ENCODE measurements at places on chromosomes 3 and 15.

GRCh38 chr3:170572665-170573253 is 13.1 kb downstream of the SLC7A14 start:
- DNase-seq, result no peak

DNA sequence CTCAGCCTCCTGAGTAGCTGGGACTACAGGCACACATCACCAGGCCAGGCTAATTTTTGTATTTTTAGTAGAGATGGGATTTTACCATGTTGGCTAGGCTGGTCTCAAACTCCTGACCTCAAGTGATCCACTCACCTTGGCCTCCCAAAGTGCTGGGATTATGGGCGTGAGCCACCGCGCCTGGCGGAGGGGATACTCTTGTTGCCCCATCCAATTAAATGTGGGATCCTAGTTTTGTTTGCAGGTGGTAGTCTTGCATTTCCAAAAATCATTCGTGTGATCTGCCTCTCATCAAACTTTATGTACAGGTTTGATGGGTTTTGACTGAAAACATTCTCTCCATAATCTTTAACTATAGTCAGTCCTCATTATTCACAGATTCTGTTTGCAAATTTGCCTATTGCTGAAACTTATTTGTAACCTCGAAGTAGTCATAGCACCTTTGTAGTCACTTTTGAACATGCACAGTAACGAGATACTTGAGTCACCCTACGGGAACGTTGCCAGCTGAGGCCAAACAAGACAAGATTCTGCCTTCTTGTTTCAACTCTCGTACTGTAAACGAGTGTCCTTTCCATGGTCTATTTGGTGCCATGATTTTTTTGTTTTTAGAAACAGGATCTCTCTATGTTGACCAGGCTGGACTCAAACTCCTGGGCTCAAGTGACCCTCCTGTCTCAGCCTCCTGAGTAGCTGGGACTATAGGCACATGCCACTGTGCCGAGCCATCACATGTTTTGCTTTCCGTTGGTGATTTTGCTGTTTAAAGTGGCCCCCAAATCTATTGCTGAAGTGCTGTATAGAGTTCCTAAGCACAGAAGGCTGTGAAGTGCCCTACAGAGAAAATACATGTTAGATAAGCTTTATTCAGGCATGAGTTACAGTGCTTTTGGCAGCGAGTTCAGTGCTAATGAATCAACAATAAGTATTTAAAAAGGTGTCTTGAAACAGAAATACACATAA is 8.1 kb upstream of the MAPK6 start:
- DNase-seq, result no peak

- no peak for DNase-seq
These were observed 94.8 kb downstream of the ATP8B4 start for GRCh38 chr15:50024281-50024680.

- DNase-seq, result no peak
These were observed 9.4 kb upstream of the CMSS1 start for GRCh38 chr3:99808163-99808794.

- no peak for DNase-seq
These were observed 59.5 kb downstream of the LRRC28 start for GRCh38 chr15:99310745-99311144.

- DNase-seq, result no peak
These were observed 84.1 kb downstream of the PCCB start for GRCh38 chr3:136334209-136334608.

DNA sequence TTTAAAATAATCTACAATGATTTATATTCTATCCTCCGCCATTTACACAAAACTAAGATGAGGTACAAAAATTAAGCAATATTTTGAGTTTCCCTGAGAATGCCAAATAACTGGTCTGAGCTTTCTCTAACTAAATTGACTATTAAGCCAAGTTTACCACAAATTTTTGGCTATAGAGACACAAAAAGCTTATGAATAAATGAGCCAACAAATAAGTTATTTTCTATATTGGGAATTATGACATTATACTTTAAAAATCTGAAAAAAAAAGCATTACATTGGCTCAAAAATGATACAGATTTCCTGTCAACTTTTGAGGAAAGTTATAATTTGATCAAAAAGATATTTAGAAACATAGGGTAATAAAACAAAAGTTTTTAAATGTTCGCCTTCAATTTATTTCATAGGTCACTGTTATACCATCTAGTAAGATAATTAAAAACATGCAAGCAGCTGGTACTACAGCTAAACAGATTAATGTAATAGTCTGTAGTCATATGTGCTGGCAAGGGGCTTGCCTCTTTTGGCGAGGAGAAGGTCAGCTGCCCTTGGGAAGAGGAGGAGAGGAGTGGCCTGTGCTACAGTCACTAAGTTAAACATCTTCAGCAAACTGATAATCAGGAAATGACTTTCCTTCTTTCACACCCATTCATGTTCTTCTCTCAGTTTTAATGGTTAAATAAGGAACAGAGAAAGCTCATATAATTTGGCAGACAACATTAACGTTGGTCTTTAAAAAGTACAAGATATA is 318.5 kb downstream of the TBC1D5 start:
- no peak for DNase-seq

- no peak for DNase-seq
These were observed 11.2 kb downstream of the PPCDC start for GRCh38 chr15:75034615-75035014.

DNA sequence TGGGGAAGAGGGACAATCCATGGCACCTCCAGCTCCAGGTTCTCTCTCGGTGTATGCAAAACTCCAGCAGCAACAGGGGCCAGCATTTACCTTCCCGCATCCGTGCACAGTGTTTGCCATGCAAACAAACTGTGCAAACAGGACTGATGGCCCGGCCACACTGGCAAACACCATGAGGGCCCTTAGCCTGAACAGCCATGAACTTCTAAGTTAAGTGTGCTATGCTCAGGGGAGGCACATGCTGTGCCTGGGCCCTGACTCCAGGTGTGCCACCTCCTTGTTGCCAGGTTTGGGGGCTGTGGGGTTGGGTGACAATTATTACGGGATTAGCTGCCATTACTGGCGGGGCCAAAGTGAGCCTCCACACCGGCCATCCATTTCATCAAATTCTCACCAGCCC is 57.5 kb downstream of the CACNA2D2 start:
- DNase-seq, result no peak

GRCh38 chr15:57732526-57733331 is 26.2 kb downstream of the POLR2M start:
- DNase-seq, result no peak

- no peak for DNase-seq
These were observed at the start of the genes FOXL2 and FOXL2NB for GRCh38 chr3:138946663-138947494. TSS of gene FOXL2 (minus strand) at chr3:138947137. CDS start at chr3:138946722, 415 bp downstream. TSS of gene FOXL2NB (plus strand) at chr3:138947217. CDS start at chr3:138947365, 148 bp downstream.

GRCh38 chr15:77042955-77043920 is 27.7 kb downstream of the TSPAN3 start:
- no peak for DNase-seq

GRCh38 chr3:106343811-106344210 is 475.0 kb upstream of the CBLB start:
- DNase-seq, result no peak

- no peak for DNase-seq
These were observed 46.6 kb downstream of the DNAAF4 start for GRCh38 chr15:55461447-55461846.

DNA sequence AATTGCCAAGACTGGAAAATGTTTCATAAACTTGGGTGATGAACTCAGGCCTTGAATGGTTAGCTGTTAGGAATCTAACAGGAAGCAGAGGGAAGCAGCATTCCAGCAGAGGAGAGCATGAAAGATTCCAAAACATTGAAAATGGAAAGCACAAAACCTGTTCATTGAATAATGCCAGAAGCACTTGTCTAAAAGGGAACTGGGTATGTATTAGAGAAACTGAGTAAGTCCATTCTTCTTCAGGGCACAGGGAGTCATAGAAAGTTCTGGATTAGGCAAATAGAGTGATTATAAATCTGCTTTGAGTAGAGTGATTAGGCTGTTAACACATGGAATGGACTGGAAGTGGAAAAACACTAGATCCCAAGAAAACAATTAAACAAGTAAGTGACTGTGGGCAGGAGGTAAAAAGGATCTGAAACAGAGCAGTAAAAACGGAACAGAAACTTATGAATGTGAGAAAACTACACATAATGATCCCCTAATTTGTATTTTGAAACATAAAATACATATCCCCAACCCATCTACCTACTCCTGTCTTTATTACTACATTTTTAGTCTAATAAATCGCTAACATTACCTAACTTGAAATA is 343.4 kb downstream of the TBC1D5 start:
- DNase-seq, result no peak

DNA sequence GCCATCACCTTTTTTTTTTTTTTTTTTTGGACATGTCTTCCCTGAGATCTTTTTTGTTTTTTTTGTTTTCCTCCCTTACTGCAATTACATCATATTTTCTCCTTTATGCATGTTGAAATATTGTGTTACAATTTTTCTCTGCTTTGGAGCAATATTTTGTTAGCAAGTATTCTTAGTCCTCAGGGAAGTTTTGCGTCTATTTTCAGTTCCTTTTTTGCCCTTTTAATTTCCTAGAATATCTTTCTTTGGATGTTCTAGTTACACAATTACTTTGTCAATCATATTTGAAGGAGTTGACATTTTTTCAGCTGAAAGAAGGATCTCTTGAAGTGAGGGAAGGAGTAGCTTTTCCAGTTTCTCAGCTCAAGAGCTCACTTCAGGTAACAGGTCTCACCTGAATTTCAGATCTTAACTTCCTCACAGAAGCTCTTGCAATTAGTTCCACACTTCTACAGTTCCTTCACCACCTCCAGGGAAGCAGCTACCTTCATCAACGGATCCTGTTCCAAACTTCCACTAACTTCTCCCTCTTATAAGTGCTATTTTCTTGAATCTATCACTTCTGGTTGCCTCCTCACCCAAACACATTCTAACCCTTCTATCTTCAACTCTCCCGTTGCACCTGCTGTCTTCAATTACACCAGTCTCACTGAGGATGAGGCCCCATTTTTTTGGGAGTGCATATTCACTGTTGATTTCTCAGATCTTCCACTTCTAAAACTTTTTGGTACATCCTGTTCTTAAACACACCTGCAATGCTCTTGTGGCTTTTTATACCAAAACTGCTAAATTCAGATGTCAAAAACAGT is 57.8 kb upstream of the CPOX start:
- DNase-seq, result no peak

- DNase-seq, result no peak
These were observed 50.8 kb upstream of the SYN2 start for GRCh38 chr3:11953350-11953749.

DNA sequence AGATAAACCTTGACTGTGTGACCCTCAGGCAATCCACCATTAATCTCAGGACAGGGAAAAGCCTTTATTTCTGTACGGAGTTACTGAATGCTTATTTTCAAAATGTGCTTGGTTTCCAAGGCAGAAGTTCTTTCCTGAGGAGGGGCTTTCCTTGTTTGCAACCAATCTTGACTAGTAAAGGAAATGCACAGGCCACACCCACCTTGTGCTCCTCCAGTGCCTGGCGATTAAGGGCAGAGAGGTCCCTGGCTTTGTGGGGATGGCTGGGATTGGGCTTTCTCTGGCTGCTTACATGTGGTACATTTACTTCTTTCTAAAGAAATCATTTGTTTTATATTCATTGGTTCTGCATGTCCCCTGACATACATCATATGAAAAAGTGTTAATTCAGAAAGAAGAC is 47.8 kb downstream of the ZNF621 start:
- no peak for DNase-seq

GRCh38 chr3:19888428-19889152 is 45.4 kb downstream of the EFHB start:
- DNase-seq, result no peak

- DNase-seq, result no peak
These were observed 442.4 kb upstream of the BCHE start for GRCh38 chr3:166279636-166280035.

DNA sequence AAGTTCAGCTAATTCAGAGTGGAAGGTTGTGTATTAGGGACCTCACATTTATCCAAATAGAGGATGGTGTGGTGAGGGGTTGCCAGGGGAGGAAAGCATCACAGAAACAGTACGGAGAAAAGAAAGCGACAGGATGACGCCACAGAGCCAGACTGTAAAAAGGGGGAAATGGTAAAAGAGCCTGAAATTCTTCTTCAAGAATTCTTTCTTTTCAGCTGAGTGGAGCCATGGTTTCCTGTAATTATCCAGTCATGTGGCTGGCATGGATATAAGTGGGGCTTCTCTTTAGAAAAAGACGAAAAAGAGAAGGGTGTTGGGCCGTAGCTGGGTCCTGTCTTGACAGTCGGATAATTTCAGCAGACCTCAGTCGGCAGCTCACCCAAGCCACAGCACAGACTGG is 24.5 kb upstream of the PSMD6 start:
- no peak for DNase-seq

DNA sequence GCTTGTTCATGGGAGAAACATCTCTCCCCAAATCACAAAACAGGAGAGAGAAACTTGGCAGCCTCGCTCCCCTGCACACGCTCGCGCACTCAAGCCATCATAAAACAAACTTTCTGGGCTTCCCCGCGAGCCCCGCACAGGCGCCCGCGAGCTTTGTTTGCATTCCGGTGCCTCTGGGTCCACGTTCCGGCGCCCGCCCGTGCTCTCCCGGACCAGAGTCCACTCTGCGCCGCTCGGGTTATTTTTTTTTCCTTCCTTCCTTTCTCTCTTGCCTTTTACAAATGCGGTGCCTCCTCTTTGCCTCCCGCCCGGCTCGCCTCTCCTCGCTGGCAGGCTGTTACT is 363 bp downstream of the MAGI1 start:
- DNase-seq, result no peak

GRCh38 chr15:90750186-90750585 is 33.0 kb downstream of the BLM start:
- DNase-seq, result no peak

GRCh38 chr15:40633178-40633577 is 39.1 kb downstream of the KNL1 start:
- DNase-seq, result no peak

DNA sequence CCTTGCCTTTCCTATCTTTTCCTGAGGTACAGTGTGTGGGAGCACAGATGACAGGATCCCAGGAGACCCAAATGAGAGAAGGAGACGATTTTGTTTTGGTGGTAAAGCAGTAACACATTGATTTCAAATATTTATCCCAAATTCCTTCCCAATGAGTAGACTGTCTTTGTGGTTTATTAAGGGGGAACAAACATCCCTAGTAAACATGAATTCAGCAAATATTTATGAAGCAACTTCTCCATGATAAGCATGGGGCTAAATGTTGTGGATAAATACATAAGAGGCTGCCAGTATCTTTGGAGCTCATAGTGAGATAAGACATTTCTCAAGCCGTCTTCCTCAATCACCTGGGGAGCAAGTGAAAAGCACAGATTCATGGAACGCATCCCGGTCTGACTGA is 460.8 kb upstream of the CFAP20DC start:
- no peak for DNase-seq

- DNase-seq, result no peak
These were observed 221.0 kb downstream of the ZMAT3 start for GRCh38 chr3:178850450-178851190.

GRCh38 chr15:84731774-84732173 is 15.8 kb upstream of the SEC11A start:
- no peak for DNase-seq

- no peak for DNase-seq
These were observed 768 bp downstream of the UBXN7 start for GRCh38 chr3:196431181-196432136.

All from activated CD8-positive, alpha-beta memory T cell treated with anti-CD3 and anti-CD28 coated beads for 4 hours (primary cell).